ENCODE measurements at places on chromosomes 3 and 15. TPM values are rescaled to one million over a fixed set of nuclear protein-coding genes. Genes with fewer than 3 reads are reported as not detected.
A peak's percentile ranks its signal among the peaks of the same experiment; 100 is the strongest.

The CCR9 gene
- not detected for total RNA-seq

DNA sequence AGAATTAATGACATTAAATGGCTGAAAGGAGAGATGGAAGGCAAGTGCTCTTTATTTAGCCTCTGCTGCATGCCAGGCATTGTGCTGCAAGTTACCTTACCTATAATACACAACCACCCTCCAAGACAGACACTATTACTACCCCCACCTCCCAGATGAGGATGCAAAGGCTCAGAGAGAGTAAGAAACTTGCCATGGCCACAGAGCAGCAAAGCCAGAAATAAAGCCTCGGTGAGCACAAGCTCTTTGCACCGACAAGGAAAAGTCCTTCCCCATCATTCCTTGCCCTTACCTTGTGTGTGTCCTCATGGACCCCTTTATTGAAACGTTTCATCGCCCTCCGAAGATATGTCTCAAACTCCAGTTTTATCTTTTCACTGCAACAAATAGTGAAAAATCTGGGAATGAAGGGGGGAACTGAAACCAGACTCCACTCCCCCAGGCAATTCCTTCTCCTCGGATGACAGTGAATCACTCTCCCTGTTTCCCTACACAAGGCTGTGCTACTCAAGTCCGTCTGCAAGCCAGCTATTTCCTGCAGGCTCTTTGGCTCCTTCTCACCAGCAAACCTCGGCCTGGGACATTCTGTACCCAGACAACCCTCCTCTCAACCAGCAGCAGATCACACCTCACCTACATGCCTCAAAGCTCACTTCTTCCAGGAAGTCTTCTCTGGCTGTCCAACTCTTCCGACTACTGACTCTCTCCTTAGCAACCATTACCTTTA lies 11.4 kb downstream of the XPC start:
- peak; percentile 45 for DNase-seq

The ACAN gene
- 1.4 TPM for total RNA-seq

The CCDC33 gene
- not detected for total RNA-seq

The THAP10 gene
- total RNA-seq, result 1.0 TPM

The MTFMT gene
- total RNA-seq, result 14.5 TPM

- no peak for DNase-seq
Measured at GRCh38 chr3:143604402-143605185, 243.7 kb downstream of the SLC9A9 start.

- DNase-seq, result peak; percentile 57
Measured at GRCh38 chr15:40061212-40061901, 22.4 kb upstream of the SRP14 start.

The KBTBD13 gene
- total RNA-seq, result not detected

- no peak for DNase-seq
Measured at GRCh38 chr3:111947231-111947630, 31.6 kb upstream of the ABHD10 start.

- no peak for DNase-seq
Measured at GRCh38 chr3:129398803-129399144, 29.7 kb downstream of the EFCAB12 start.

The GNB4 gene
- total RNA-seq, result 32.2 TPM

GRCh38 chr3:194255252-194256039 lies 95.7 kb downstream of the CPN2 start:
- peak; percentile 91 for DNase-seq

The VIPR1 gene
- 2.4 TPM for total RNA-seq

DNA sequence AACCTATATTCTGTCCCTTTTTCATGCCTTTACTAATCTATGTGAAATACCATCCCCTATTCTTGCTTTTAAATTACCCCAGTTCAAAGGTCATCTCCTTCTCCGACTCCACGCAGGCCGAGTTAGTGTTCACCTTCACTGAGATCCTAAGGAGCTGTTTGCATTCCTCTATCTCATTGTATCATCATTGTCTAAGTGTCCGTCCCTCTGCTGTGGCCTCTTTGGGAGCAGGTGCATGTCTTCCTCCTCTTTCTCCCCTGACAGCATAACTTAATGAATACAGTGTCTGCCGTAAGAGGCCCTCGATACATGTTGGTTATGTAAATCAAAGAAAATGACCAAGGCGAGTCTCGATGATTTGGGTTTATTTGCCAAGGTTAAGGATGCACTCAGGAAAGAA lies 4.9 kb upstream of the PPP1R2 start:
- no peak for DNase-seq

DNA sequence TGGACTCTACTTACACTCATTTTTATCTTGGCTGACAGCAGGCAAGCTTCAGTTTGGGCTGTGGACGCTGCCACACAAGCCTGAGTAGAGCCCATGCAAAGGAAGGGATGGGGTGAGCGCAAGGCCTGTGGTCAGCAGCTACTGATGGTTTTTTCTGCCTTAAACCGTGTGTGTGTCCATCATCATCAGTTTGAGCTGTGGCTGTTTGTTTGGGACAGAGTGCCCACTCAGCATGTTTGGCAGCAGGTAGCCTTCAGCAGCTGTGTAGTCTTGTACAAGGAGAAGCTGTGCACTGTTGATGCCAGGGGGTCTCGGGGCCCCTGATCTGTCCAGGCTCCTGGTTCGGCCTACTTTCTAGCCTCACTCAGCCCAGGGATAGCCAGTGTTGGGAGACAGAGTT lies 3.5 kb downstream of the RBM15B start:
- peak; percentile 73 for DNase-seq

GRCh38 chr15:31276596-31277298 lies 49.9 kb upstream of the KLF13 start:
- peak; percentile 24 for DNase-seq

The FRMD4B gene
- 30.5 TPM for total RNA-seq

GRCh38 chr3:141274411-141275031 lies 42.9 kb downstream of the PXYLP1 start:
- no peak for DNase-seq

The PRSS50 gene
- not detected for total RNA-seq

DNA sequence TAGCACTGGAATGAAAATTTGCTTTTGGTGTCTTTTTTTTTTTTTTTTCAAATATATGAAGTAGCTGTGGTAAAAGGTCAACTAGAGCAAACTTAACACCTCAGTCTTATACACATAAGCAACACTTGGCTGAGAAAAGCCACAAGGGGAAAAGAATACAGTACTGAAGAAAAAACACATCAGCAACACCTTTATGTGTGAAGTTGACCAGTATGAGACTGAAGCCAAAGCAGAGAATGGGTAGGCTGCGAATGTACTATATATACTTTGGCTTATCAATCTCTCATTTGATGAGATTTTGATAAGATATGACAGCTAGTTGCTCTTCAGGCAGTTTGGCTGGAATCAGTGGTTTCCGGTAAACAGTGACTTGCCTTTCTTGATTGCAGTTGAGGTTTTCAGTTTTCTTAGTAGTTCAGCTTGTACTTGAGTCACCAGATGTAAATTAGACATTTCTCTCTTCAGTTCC lies 22.0 kb upstream of the ZCWPW2 start:
- no peak for DNase-seq

DNA sequence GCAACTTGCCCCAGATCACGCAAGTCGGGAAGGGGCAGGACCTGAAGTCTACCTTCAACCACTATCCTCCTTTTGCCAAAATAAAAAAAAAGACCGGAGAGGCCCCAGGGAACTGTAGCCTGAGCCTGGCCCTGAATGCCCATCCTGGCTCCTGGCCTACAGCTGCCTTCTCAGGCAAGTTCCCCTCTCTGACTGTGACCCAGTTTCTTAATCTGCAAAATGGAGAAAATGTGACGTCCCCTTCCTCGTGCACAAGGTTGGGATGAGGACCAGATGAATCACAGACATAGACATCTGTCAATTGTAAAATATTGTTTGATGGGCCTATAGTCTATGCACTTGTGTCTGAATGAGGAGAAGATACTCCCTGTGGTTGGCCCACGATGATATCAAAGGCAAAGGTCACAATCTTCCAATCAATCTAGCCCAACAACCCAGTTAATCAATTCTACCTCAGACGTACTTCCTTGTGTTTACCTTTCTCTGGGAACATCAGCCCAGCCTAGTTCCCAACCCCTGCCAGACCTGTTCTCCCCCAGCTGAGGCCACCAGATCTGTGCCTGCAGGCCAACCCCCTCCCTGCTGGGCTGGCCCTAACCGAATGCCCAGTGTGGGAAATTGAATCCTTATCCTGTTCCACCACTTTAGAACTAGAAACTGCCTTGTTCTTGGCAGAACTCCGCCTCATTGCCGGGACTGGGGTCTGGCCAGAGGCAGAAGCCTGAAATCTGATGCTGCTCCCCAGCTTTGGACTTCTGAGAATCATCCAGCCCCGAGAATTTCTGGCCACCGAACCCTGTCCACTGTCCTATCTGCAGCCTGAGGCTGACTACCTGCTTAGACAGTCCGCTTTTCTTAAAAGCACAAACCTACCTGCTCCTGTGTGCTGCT lies 101.8 kb upstream of the LIPC start:
- no peak for DNase-seq

DNA sequence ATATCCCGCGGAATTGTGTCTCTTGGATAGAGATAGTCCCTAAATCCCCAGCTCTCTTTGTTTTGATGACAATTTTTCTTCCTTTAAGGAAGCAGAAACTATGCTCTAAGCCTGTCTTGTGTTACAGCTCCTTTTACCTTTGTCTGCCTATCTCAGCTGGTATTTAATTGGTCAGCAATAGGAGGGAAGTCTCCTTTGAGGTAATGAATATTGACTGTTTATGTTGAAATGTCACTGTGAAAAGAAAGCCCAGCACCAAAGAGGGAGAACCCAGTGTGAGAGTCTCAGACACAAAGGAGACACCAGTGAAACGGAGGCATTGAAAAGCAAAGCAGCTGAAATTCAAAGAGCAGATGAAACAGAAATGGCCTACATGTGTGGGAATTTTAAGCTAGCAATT lies 372.6 kb downstream of the NR2F2 start:
- no peak for DNase-seq

- DNase-seq, result no peak
Measured at GRCh38 chr15:45110256-45110820, 3.6 kb downstream of the DUOX2 start.

GRCh38 chr15:73601451-73602445 lies 31.4 kb downstream of the NPTN start:
- DNase-seq, result no peak

The PLSCR2 gene
- total RNA-seq, result not detected

The CDCP1 gene
- total RNA-seq, result 4.8 TPM

DNA sequence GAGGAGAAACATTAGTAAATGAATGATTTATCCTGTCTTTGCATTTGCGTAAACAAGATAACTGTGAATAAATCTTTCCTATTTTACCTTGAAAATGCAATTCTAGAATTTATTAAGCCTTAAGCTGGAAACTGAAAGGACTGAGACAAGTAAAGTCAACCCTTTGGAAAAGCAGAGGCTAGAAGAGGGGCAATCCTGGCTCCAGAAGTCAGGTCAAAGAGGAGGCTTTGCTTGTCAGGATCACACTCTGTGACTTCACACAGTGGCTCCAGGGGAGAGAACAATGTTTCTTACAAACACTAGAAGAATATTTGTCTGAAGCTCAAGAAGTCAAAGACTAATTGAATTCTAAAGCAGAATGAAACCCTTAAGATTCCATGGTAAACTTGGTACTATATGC lies 530.4 kb downstream of the NAALADL2 start:
- DNase-seq, result no peak

- DNase-seq, result no peak
Measured at GRCh38 chr3:8839607-8840325, 70.4 kb upstream of the OXTR start.

DNA sequence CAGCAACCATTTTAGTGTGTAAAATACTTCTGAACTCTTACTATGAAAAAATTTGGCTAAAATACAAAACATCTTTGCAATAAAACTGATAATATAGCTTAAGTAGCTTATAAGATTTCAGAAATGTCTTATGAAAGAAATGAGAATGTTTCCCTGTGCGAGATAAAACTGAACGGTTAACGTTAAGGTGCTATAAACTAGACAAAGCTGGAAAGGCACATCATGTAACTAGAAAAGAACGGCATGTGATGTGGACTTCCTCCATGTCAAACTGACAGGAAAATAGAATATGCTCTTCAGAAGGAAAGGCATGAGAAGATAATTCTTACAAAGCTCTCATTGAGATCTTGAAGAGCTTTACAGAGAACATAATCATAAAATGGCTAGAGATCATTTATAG lies 36.5 kb downstream of the NCK1 start:
- DNase-seq, result no peak

- no peak for DNase-seq
Measured at GRCh38 chr3:52004163-52004787, 8.6 kb upstream of the RPL29 start.

GRCh38 chr3:194688200-194688740 lies 2.6 kb downstream of the FAM43A start:
- no peak for DNase-seq

The CD200 gene
- 6.0 TPM for total RNA-seq

DNA sequence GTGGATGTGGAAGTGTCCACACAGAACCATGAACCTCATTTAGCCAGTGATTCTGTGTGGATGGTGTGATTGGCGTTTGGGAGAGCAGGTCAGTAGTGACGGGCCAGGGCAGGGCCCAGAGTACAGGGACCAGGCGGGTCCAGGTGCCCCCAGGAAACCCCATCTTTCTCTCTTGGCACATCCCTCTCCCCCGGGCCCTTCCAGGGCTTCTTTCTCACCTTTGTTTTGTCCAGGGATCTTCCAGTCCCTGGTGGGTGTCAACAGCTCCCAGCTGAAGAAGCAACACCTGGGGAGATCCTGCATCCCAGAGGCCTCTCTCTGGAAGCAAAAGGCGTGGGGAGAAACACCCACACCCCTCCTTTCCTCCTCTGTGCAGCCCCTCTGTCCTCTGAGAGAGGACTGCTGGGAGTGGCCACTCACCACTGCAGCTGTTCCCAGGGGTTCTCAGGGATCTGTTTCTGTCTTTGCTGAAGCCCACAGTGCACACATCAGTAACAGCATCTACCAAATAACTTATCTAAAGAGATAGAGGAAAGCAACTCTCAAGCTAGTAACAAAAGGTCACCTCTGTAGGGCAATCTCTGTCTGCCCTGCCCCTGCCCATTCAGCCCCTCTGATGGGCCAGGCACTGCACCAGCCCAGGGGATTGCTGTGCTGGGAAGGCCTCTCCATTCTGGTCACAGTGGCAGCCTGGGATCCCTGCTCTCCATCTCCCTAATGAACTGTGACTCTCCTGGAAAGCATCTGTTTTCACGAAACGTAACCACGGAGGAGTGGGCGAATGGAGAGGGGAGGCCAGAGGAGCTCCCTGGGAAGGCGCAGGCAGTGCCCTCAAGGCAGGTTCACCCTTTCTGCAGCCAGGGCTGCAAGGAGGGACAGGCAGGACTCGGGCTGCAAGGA lies 98.3 kb upstream of the ALDH1A3 start:
- DNase-seq, result peak; percentile 53

GRCh38 chr15:59632714-59633113 lies 21.1 kb downstream of the GCNT3 start:
- no peak for DNase-seq

- no peak for DNase-seq
Measured at GRCh38 chr3:146325170-146325569, 74.3 kb upstream of the PLSCR4 start.

GRCh38 chr3:161217496-161217895 lies 3.6 kb upstream of the NMD3 start:
- no peak for DNase-seq

Data from mesenteric fat pad (tissue), 1 donor.